Nucleus accumbens (tissue), 56 donors: ENCODE measurements at places on chromosomes 2 and 18.
A peak's percentile ranks its signal among the peaks of the same experiment; 100 is the strongest.

DNA sequence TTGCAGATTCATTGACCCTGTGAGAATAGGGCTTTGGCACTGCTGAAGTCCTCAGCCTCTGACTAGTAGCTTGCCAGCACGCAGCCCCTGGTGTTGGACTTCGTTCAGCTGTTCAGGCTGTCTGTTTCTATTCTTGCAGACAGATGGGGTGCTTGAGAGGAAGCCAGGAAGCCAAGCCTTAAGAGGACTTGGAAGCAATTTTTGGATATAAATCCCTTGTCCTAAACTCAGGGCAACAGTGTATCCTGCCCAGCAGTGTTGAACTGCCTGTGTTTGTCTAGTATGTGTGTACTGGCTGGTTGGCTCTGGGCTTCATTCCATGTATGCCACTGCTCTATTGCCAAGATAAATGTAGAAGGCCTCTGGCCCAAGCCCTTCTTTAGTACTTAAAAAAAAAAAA, 108.6 kb downstream of the COMMD1 start:
- peak; percentile 12 for DNase-seq

DNA sequence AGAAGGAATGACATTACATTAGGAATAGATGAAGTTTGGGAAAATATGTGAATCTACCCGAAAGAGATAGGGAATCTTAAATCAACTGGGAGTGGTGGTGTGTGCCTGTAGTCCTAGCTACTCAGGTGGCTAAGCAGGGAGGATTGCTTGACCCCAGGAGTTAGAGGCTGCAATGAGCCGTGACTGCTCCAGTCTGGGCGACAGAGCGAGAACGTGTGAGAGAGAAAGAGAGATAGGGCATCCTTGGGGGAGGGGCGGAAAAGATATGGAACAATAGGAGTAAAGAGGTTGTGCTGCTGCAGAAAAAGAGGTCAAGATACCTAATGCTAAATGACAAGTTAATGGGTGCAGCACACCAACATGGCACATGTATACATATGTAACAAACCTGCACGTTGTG, 47.1 kb upstream of the ADAM23 start:
- no peak for DNase-seq

DNA sequence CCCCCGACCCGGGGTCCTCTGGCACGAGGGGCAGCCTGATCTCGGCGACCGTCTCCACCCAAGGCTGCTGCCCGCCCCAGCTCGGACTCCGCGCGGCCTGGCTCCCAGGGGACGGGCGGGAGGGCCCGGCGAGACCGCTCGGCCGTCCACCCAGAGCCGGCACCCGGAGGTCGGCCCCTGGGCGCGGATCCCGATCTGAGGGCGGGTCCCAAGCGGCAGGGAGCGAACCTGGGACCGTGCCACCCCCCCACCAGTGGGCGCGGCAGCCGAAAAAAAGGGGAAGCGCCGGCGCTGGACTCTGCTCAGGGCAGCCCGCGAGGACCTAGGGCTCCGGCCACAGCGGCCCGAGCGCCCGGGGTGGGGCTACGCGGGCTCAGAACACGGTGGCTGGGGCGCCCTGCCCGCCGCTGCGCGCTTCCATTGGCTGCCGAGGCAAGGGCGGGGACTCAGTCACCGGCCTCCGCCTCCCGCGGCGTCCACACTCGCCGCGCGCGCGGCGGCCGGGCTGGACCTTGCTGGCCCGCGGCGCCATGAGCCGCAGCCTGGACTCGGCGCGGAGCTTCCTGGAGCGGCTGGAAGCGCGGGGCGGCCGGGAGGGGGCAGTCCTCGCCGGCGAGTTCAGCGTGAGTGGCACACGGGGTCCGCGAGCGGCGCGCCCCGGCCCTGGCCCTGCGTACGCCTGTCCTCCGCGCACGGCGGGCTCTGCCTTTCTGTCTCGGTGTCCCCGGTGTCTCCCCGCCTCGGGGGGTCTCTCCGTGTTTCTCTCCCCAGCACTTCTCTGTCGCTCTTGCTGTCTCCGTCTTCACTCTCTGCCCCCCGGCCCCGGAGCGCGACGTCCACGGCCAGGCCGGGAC, at the start of gene PTPN18:
Gene PTPN18 (plus strand): TSS at position 479 of the 854 bp plus-strand sequence. CDS start 52 bp downstream, at position 531.
- peak; percentile 71 for DNase-seq

- no peak for DNase-seq
Observed at GRCh38 chr2:226172309-226172708, 627.3 kb downstream of the IRS1 start.

DNA sequence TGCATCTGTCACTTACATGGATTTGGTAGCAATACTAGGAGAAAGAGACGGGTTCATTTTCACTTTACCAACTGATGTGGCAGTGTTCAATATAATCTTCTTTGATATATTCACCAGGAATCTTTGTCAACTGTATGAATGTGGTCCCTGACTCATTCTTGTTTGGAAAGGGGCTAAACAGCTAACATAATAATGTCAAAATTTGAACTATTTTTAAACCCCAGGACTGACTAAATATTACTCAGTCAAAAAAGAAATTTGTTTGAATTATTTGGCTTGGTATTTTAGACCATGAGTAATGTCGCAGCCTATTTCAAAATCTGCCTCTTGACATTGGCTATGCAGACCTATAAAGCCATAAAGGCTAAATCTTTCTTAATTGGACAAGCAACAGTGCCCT, 413.7 kb upstream of the RGPD4 start:
- no peak for DNase-seq

DNA sequence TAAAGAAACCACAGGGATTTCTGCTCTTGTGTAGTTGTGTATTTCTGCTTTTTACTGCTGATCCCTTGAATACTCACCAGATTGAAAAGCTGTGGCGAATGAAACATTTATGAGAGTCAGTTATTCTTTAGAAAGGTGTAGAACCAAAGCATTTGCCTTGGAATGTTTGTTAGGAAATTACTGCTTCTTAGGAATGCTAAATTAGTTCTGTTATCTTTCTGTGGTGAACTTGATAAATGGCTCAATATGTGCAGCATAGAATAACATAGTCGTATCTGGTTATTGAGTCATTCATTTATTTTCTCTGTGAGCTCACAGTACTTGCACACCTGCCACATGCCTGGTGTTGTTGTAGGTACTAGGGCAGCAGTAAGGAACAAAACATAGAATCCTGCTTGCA, 57.0 kb upstream of the FAM237A start:
- DNase-seq = no peak

DNA sequence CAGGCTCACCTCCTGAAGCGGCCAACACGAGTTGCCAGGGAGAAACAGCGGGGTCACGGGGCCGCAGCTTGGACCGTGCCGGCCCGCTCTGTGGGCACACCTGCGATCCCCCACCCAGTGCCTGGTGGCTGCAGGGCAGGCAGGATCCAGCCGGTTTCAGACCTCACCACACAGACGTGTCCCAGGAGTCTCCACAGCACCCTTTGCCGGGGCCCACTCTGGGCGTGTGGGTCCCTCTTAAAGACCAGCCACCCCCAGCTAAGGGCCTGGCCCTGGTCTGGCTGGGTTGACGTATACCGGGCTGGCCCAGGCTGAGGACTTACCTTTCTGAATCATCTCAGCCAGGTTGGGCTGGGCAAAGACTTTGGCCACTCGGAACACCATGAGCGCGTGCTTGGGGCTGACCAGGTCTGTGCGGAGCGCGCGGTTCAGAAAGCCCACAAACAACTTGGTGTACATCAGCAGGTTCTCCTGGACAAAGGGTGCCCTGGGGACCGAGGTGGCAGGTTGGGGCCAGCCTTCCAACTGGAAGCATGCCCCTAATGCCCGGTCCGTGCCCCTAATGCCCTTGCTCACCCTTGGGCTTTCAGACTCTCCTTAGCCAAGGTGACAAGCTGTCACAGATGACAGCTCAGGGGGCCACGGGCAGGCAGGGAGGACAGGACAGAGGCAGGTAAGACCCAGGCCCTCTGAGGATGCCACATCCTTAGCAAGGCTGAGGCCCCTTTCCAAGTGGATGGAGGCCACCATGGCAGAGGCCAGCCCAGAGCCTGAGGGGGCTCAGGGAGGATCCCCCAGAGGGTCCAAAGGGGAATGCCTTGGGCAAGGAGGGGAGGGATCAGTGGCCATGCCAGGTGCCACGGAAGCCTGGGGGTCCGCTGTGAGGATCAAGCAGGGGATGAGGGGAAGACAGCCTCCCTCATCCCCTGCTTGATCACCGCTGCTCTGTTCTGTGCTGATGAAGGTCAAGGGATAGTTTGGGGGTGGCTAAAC, 10.2 kb upstream of the CCDC74B start:
- no peak for DNase-seq

GRCh38 chr2:7436096-7436906, 519.1 kb downstream of the RNF144A start:
- no peak for DNase-seq

DNA sequence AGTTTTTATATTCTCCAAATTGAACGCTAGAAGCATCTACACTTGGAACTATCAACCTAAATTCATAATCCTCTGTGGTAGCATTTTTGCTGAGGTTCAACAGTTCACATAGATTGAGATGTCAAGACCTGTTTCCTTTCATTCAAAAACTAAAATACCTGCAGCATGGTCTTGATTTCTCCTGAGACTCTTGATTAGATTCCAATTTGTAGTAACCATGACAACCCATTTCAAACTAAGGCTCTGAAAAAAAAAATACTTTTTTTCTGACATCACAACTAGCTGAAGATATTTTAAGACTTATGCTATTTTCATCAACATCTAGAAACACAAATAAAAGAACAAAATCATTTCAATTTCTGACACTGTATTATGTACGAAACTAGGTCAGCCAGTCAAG, 29.8 kb downstream of the COBLL1 start:
- no peak for DNase-seq

DNA sequence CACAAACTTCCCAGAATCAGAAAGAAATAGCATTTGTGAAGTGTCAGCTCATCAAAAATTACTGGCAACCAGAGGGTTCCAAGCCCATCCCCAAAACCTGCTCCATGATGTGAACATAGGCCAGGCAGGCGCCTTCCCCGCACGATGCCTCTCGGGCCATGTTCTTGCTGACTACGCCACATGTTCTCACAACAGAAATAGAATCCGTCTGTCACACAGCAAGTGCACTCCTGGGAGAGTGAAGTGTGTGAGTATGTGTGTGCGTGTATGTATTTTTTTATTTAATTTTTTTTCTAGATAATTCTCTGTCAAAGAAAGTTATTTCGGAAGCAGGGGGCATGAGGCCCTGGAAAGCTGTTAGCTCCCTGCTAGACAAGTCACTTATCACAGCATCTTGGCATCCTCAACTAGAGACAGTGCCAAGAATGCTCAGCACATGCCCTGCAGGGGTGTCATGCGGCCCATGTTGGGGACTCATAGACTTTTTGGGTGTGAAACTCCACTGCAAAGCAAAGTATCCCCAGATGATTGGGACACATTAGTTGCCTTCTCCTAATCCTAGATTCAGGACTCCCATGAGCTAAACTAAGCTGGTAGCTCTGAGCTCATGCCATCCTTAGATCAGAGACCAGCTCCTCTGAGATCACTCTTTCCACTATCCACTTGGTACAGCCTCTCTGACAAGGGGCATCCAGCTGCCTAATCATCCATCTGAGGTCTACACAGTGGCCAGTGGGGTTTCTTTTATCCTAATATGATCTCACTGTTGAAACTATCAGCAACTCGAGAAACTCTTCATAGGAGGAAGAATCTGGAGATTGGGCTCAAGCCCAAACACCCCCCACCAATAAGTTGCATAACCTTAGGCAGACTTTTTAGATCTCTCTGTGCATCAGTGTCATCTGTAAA, 53.2 kb upstream of the CYRIA start:
- DNase-seq = no peak

GRCh38 chr2:28035163-28035690, 144.7 kb downstream of the BABAM2 start:
- DNase-seq = no peak

DNA sequence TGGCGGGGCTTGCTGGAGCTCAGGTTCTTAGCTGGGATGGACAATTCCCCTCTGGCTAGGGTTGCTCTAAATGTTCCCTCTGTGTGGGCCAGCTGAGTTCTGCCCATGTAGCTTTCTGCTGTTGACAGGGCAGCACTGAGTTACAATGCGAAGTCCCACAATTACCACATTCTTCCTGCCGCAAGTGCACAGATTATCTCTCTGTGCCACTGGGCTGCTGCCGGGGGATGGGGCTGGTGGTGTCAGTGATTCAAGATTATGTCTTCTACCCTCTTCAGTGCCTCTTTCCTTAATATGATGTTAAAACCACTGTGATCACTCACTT, 708.1 kb downstream of the SLC4A3 start:
- DNase-seq = no peak

GRCh38 chr2:216121255-216121654, 12.1 kb downstream of the XRCC5 start:
- DNase-seq = no peak
